ENCODE measurements at places on chromosomes 7 and 10.

DNA sequence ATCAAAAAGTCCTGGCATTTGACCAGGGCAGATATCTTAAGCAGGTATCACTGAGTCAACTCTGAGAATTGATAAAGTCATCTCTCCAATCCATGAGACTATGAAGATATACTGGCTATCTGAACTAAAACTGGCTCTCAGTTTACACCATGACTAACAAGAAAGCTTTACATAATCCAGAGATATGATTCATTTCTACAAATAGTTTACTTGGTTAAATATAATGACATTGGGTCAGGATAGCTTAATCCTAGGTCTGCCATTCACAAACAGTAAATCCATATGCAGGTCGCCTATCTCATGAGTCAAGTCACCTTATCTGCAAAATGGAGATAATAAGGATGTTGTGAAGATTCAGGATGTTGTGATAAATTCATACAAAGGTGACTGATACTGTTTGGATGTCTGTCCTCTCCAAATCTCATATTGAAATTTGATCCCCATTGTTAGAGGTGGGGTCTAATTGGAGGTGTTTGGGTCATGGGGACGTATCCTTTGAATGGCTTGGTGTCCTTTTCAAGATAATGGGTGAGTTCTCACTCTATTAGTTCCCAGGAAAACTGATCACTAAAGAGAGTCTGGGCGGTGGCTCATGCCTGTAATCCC lies 117.4 kb downstream of the JMJD1C start:
- DNase-seq: no peak

- DNase-seq: no peak
Observed at GRCh38 chr10:71344993-71345480, 26.0 kb downstream of the SLC29A3 start.

DNA sequence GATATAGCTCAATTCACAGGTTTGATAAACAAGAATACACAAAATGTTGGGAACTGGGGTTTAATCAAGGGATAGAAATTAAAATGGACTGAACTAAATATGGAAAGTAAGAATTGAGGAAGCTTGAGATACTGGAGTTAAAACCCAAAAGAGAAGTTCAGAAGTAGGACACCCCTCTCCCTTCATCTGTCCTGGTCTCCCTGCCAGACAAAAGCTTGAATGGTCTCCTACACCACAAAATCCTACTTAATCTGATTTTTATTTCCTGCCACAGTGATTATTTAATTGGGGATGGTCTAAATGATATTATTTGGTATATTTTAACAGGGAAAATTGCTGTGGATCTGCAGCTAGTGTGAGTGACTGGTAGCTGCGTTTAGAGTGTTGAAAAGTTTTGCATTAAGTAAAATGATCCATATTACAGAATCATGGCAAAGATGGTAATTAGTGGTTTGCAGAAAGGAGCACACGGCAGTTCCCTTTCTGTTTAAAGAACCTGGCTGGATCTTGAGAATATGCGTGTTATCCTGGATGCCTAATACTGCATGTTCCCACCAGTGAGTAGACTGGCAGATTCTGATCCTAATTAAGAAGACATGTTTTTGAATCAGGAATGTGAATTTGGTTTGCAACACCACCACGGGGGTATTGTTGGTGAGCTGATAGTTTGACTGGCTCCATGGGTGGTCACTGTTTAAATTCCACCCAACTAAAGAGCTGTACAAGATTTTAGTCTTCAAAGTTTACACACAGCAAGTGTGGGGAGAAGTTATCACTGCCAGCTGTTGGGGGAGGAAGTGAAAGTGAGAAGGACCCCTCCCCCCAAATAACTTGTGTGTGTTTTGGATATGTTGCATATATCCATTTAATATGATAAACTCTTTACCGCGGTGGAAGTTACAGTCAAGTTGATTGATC lies 5.5 kb downstream of the RBM20 start:
- DNase-seq: no peak

DNA sequence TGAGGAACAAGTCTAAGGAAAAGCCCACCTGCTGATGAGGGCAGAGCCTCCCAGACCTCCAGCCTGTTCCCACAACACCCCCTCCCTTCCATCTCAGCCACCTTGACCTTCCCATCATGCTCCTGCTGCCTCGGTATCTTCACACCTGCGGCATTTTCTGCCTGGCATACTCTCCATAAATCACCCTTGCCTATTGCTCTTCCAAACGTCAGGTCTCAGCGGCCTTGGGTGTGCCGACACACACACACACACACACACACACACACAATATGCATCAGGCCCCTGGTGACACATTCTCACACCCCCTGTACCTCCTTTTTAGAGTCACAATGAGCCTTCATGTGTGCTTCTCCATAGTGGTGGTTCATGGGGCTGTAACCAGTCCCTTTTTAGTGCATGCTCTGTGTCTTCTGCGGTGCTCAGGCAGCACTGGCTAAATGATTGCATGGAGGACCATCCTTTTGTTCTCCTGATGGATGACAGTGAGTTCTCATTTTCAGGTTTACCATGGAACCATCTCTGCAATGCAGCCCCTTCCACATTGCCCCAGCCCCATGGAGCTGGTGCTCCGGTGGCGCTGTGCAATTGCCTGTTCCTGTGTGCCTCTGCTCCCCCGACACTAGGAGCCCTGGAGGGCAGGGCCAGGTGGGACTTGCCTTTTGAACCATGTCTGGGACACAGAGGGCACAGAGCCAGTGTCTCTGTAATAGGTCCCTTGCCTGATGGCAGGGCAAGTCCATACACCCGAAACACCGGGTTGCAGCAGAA lies 4.5 kb downstream of the ADIRF start:
- peak; percentile 39 for DNase-seq

- DNase-seq: no peak
Observed at GRCh38 chr7:47725031-47725780, 143.3 kb upstream of the TNS3 start.

- no peak for DNase-seq
Observed at GRCh38 chr7:112896026-112896601, 105.9 kb upstream of the TMEM168 start.

DNA sequence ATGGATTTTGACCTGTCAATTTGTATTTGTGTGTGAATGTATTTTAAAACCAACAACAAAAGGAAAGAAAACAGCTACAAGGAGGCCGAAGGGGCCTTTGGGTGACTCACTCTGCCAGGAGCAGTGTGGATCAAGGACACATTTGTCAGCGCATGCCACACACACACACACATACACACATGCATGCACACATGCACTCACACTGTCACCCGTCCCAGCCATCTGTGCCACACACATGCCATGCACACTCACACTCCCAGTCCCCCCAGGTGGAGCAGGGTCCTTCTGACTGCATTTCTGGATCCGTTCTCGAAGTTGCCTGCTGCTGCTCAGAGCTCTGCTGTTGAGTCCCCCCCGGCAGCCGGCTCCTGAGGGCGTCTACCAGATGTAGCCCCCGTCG lies 26.0 kb downstream of the SPOCK2 start:
- peak; percentile 95 for DNase-seq

GRCh38 chr10:77428691-77429395 lies 208.8 kb downstream of the KCNMA1 start:
- peak; percentile 48 for DNase-seq

DNA sequence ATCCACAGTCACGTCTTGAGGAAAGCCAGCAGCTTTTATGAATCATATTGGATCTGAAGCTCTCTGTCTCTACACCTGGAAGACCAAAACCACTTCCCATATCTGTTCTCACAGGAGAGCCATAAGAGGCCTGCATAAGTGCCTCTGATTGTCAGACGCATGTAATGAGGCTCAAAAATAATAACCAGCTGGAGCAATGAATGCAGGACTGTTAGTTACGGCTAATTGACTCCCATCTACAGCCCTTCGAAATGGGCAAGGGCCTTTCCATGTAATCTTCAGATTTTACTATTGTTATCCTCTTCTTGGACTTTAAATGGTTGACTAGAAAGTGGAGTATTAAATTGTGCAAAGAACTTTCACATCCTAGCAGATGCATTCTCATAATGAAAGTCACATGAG lies 4.4 kb upstream of the SEMA3C start:
- no peak for DNase-seq

DNA sequence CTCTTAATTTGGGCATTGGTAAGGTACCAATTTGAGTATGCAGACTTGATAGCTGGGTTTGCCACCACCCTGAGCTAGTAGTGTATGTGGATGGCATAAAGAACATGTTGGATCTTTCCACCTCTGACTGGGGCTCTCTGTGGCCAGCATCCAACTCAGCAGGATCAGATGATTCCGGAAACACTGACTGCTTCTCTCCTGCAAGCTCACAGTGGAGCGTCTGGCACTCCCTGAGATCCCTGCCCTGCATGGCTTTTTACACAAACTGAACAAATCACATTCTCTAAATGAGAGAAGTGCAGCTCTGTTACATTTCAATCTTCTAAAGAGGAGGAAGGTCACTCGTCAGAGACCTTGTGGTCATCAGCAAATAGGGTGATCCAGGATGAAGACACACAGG lies 1057.5 kb downstream of the NRG3 start:
- DNase-seq: no peak

DNA sequence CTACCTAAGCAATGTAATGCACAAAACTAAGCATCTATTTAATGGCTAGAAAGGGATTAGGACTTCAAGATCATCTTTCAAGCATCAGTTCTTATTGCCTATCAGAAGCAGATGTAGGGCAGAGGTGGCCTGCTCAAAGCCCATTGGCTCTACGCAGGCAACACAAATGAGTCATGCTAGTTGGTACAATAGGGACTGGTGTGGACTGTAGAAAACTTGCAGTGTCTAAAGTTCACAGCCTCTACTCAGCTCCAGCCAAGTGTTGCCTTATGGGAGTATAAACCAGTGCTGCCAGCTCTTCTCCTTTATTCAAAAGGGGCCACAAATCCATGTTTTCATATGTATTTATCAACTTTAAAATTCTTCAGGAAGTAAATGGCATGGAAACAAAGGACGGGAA lies 31.7 kb downstream of the ASAH2 start:
- DNase-seq: no peak

DNA sequence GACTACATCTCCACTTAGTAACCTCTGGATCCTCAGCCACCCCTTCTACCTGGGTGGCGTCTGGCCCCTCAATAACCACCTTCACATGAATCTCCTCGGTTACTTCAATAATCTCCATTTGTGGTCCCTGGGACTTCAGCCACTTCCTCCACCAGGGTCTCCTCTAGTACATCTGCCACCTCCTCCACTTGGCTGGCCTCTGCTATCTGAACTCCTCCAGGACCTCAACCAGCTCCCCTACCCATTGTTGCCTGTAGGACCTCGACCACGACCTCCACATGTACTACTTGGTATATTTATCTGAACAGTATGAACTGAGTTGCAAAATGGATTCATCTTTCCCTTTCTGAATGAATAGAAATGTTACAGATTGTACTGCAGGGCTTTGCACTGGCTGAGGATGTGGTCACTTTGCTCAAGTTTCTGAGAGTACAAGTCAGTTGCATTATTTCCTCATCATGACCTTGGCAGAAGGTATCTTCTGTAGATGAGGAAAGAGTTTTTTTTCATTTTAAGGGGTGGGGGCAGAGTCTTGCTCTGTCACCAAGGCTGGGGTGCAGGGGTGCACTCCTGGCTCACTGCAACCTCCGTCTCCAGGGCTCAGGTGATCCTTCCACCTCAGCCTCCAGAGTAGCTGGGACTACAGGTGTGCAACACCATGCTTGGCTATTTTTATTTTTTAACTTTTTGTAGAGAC lies 36.0 kb downstream of the MAT1A start:
- no peak for DNase-seq

- no peak for DNase-seq
Observed at GRCh38 chr10:43216931-43217562, 49.8 kb downstream of the RASGEF1A start.

- no peak for DNase-seq
Observed at GRCh38 chr7:159022238-159022993, 122.3 kb downstream of the VIPR2 start.

GRCh38 chr10:102120142-102120990 lies at the start of gene LDB1:
TSS of gene LDB1 (minus strand) at chr10:102120368. CDS start at chr10:102120110, 258 bp downstream.
- DNase-seq: peak; percentile 82

- no peak for DNase-seq
Observed at GRCh38 chr10:77560471-77560870, 77.1 kb downstream of the KCNMA1 start.

- DNase-seq: no peak
Observed at GRCh38 chr10:69641261-69641980, 11.4 kb downstream of the FAM241B start.

GRCh38 chr10:5555021-5555510 lies 30.3 kb downstream of the CALML3 start:
- DNase-seq: no peak

GRCh38 chr10:82245906-82246560 lies 371.0 kb downstream of the NRG3 start:
- DNase-seq: no peak

- no peak for DNase-seq
Observed at GRCh38 chr7:81404669-81405068, 365.2 kb downstream of the HGF start.

GRCh38 chr10:124035928-124036558 lies 57.4 kb downstream of the CHST15 start:
- DNase-seq: no peak

GRCh38 chr7:73437621-73438416 lies 4.2 kb downstream of the FZD9 start:
- no peak for DNase-seq

GRCh38 chr7:10889266-10889898 lies 84.3 kb upstream of the PHF14 start:
- peak; percentile 51 for DNase-seq

GRCh38 chr10:112295853-112296830 lies 12.9 kb downstream of the TECTB start:
- peak; percentile 73 for DNase-seq

DNA sequence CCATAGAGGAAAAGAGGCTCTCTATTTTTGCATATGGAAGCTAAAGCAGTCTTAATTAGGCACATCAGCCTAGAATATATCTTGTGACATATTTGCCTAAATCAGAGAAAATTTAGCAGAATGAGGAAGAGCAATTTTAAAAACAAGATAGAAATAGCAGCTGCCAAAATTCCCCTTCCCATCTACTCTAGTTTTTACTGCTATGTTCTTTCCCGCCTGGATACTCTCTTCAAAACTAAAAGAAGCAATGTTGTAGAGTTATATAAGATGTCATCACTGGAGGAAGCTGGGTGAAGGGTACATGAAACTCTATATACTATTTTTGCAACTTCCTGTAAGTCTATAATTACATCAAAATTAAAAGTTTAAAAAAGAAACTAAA lies 87.0 kb downstream of the ARMH3 start:
- no peak for DNase-seq

GRCh38 chr7:83976302-83976701 lies 218.3 kb downstream of the SEMA3A start:
- DNase-seq: no peak

- DNase-seq: no peak
Observed at GRCh38 chr7:142807855-142808460, 37.2 kb downstream of the PRSS2 start.

DNA sequence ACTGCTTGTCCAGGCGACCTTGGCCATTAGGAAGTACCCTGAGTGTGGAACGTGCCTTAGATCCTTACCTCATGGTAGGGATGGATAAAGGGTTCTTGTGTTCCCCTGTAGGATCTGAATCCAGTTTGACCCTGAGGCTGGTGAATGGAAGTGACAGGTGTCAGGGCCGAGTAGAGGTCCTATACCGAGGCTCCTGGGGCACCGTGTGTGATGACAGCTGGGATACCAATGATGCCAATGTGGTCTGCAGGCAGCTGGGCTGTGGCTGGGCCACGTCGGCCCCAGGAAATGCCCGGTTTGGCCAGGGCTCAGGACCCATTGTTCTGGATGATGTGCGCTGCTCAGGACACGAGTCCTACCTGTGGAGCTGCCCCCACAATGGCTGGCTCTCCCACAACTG lies 31.6 kb downstream of the DMBT1 start:
- no peak for DNase-seq

All from adrenal gland (tissue), 19 donors.